T-helper 1 cell (primary cell): ENCODE measurements at places on chromosomes 11 and 22.

DNA sequence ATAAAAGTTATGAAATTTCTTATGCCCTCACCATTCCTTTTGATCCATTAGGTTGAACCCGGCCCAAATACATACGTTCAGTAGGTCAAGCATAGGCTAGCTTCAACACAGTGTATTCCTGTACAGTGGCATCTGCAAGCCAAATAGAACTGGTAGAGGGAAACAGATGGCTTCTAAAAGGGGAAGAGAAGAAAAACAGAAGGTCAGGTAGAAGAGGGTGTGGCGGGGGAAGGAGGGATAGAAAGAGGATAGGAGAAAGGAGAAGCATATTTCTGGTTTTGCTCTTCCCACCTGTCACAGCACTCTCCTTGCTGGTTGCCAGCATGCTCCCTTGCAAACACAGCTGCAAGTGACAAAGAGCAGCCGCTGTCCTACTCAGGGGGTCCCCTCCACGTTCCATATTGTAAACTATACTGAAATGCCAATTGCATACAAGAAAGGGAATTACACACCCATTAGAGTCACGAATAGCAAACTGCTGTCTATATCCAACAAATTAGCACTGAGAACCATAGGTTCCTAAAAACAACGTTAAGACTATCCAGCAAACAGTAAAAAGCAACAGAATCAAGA is 71.8 kb downstream of the PHF21A start:
- no peak for DNase-seq

DNA sequence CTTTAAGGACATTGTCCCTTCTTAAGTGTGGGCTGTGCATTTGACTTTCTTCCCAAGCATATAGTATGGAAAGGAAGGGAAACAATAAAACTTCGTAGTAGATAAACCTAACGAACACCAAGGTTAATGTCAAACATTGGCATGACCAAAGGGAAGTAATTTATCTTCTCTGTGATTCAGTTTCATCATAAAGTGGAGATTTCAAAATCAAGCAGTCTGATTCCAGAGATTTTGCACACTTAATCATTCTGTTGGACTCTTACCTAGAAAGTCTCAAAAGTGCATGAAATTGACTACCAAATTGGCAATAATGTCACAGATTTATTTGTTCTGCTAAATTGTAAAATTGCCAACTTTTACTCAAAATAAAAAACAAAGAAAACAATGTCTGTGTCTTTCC is 559.7 kb downstream of the JRKL start:
- DNase-seq = no peak

DNA sequence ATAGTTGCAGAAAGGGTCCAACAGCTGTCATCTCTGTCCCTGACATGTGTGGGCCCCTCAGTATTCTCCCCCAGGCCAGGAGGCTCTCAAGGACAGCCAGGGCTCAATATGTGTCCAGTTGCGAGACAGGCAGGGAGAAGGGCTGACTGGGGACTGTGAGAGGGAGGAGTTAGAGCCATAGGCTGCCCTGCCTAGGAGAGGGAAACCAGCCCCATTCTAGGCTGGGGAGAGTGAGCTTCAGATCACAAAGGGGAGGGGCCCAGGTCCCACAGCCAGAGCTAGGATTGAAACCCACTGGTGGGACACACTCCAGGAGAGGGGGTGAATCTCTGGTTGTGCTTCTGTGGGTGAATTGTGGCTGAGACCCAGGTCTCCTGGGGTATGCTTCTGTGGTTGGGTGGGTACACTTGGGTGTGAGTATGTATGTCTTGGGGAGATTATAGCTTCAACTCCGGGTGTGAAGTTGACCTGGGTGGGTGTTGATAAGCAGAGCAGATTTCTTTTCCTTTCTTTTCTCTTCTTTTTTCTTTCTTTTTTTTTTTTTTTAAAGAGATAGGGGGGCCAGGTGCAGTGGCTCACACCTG is 2.1 kb upstream of the CARNS1 start:
- no peak for DNase-seq

- no peak for DNase-seq
Measured at GRCh38 chr22:45312856-45313255, 3.1 kb downstream of the FAM118A start.

- no peak for DNase-seq
Measured at GRCh38 chr11:92225125-92225567, 528 bp downstream of the FAT3 start.

GRCh38 chr11:101840704-101841103 is 74.1 kb upstream of the CEP126 start:
- no peak for DNase-seq

DNA sequence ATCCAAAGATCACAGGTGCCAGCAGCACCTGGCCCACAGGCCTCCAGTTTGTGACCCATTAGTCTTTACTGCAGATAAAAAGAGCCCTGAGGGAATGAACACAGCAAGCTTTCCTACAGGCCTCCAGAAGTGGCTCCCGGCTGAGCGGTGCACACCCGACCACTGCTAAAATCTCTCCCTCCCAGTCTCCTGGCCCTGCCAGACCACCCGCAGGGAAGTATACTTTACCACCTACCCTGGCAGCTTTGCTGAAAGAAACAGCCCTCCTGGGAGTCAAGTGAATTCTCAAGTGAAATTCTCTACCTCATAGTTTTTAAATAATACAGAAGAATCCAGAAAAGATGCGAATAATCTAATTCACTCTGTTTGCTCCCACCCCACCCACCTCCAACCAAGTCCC is 15.4 kb upstream of the MTNR1B start:
- no peak for DNase-seq

GRCh38 chr11:11703885-11704284 is 82.1 kb upstream of the GALNT18 start:
- no peak for DNase-seq

DNA sequence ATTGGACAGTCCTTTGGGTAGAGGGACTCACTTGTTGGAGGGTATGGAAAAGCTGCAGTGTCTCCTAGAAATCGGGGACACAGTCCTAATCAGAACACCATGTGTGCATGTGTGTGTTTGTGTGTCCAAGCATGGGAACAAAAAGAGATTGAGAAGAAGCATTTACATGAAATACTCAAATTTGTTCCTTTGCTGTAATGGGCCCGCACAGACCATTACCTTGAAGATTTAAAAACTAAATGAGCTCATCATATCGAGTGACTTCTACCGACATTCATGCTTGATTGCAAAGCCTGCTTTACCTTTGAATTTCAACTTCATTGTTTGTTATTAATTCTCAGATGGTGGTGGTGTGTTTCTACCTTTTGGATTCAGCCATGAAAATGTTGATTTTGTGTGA is 106.9 kb downstream of the ZBTB16 start:
- DNase-seq = no peak

DNA sequence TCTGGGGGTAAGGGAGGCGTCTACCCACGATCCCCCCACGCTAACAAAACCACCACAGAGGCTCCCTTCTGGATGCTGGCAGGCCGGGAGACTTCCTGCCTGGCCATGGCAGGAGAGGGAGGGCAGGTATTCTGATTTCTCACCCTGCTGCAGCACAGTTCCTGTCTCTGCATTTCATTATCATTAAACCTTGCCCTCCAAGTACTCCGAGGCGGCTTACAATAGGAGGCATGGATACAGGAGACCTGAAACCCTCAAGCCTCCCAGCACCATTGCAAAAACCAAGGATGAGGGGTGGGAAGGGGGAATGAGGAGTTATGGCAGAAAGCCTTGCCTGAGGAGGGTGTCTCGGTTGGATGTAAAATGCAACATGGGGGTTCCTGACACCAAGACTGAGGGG is 44.1 kb upstream of the MN1 start:
- no peak for DNase-seq

- DNase-seq = no peak
Measured at GRCh38 chr11:116330439-116331185, 442.2 kb downstream of the BUD13 start.
